ENCODE measurements at places on chromosomes 11 and 22.

DNA sequence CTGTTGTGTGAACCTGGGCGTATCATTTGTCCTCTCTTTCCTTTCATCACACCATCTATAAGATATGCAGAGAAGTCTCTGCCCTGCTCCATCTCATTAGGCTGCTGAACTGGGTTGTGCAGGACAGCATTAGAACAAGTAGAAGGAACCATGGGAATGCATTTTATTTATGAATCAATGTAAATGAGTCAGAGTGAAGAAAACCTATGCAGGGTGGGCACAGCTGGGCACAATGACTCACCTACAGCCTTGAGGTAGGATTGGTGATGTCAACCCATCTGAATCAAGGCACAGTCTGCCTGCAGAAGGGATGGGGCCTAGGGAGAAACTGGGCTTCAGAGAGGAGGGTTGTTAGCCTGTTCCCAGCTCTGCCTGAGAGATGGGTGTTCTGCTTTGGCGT, 123.4 kb downstream of the CSNK2A3 start:
- DNase-seq = no peak

DNA sequence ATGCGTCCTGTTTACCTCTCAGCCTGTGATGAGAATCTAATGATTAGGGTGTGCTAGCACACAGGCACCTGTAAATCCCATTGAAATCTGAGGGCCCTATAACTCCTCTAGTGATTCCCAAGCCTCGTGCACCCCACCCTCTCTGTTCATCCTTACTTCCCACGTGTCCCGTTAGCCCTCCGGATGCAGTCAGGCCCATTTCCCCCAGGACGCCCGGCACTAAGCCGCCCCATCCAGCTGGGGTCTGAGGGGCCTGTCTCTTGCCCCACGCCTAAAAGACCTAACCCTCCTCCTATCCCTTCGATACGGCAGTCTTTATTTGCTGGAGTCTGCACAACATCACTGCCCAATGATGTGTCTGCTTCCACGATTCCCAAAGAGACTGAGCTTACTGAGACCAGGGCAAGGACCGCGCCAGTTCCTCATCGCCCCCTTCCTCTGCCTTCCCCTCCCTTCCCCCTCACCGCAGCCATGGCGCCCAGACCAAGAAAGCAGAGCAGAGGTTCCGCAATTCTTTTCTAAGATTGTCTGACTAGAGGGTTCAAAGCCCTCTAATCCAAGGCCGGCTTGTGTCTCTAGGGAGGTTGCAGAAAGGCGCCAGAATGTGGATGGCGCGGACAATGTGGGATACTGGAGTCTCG, 1.1 kb upstream of the FADS2 start:
- DNase-seq = no peak

DNA sequence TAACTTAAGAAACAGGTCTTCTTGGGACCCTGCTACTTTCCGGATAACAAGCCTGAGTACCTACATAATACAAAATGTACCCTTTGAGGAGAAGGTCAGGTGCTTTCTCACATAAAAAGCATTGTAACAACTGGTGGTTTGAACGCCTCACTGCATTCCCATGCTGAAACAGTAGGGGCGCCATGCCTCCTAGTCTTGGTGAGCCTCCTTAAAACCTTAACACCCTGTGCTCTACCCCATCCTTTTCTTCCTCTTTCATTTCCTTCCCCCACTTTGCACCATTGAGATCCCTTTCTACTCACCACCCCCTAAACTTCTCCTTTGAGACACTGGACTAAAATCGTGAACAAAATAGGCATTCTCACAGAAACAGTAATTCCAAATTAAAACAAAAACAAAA, 729.3 kb downstream of the NTM start:
- no peak for DNase-seq

DNA sequence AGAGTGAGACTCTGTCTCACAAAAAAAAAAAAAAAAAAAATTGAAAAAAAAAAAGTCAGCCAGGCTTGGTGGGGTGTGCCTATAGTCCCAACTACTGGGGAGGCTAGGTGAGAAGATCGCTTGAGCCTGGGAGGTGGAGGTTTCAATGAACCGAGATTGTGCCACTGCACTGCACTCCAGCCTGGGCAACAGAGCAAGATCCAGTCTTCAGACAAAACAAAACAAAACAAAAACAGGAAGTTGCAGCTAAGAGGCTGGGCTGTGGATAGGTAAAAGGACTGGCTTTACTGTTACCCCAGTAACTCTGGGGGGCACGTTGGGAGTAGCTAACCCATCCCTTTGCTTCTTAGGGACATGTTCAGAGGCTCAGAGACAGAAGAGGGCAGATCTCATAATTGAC, 6.3 kb upstream of the PC start:
- no peak for DNase-seq
